ENCODE measurements at places on chromosomes 2 and 18.

DNA sequence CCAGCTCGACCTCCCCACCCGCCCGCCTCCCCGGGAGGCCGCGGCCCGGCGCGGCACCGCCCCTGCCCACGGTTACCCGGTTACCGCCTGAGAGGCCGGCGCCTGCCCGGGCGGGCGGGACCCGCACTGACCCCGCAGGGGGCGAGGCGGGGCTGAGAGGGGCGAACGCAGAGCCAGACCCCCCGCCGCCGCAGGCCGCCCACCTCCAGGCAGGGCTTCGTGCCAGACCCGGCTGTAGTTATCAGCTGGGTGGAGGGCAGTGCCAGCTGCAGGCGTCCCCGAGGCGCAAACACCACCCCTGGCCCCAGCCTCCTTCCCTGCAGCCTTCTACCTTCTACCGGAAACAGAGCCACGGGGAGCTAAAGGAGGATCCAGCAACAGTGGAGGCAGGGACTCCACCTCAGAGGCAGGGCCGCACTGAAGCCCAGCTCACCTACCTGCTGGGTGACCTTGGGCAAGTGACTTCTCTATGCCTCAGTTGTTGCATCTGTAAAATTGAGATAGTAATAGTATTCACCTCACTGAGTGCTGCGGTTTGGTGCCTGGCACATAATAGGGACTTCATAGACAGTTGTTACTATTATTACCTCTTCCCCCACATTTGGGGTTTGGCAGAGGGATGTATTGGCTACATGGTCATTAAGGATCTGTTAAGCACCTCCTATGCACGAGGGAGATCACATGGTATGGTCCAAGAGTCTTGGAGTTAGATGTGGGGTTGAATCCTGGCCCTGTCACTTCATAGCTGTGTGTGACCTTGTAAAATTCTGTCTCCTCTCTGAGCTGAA lies 231.6 kb upstream of the SMAD2 start:
- peak; percentile 47 for DNase-seq

DNA sequence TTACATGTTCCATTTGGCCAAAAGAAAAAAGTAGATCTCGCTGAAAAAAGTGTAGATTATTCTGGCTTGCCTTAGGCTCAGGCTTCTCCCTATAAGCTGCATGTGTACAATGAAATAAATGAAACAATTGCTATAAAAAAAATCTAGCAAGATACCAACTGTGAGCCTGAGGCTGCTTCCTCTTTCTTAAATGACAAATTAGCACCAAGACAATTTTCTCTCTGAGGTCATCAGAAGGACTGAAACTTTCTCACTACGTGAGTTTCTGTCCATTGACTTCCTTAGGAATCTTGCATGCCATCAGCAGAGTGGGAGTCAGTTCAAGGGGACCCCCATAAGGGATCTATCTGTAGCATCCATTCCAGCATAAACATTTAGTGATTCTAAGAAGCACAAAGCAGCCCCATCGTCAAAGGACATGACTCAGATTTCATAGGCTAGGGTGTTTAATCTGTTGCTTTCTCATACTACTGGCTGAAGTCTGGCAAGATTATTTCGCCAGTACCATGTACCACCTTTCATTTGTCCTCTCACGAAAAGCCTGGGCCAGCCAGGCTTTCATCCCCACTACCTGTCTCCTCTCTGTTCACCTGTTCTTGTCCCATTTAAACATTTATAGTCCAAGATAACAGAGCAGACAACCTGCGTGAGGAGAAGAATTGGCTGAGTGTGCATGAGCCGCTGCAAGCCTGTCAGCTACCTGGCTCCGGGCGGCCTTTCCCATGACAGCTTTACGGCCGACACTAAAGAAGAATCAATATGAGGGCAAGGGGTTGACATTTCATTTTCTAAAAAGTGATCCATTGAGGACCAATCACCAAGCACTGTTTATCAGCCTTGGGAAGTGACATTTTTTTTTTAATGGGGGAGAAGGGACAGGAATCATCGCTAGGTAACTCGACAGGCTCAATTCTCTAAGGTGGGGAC lies 120.0 kb downstream of the EPHA4 start:
- peak; percentile 67 for DNase-seq

- DNase-seq: no peak
Observed at GRCh38 chr2:235533198-235533597, 39.4 kb downstream of the AGAP1 start.

DNA sequence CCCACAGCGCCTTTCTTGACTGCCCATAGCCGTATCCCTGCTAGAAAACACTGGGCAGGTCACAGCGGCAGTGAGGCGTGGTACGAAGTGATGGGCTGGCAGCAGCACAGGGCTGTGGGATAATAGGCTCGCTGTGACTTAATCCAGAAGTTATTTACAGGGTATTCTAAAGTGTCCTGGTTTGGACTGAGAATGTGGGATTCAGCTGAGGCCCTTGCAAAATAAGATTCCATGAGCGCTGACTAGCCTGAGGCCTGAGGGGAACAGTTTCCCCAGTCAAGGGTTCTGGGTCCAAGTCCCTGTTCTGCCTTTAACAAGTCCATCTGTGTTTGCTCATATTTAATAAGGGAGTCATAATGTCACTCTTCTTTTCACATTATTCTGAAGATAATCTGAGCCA lies 34.6 kb downstream of the SETBP1 start:
- no peak for DNase-seq

GRCh38 chr2:223041527-223042109 lies 10.4 kb upstream of the KCNE4 start:
- DNase-seq: peak; percentile 81

DNA sequence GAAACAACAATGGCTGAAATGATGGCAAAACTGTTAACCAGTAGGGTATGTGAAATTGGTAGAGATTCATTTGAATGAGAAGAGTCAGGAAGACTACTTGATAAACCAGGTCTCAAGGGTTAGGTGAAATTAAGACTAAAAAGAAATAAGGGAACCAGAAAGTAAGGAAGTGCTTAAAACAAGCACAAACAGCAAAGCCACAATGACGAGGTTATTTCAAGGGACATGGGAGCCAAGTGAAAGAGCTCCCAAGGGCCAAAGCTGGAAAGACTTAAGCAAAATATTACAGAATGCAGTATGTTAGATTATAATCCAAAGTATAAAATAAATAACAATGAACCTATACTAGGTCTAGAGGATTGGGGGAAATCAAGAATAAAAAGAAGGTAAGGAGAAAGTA lies 19.3 kb upstream of the CD302 start:
- peak; percentile 76 for DNase-seq

DNA sequence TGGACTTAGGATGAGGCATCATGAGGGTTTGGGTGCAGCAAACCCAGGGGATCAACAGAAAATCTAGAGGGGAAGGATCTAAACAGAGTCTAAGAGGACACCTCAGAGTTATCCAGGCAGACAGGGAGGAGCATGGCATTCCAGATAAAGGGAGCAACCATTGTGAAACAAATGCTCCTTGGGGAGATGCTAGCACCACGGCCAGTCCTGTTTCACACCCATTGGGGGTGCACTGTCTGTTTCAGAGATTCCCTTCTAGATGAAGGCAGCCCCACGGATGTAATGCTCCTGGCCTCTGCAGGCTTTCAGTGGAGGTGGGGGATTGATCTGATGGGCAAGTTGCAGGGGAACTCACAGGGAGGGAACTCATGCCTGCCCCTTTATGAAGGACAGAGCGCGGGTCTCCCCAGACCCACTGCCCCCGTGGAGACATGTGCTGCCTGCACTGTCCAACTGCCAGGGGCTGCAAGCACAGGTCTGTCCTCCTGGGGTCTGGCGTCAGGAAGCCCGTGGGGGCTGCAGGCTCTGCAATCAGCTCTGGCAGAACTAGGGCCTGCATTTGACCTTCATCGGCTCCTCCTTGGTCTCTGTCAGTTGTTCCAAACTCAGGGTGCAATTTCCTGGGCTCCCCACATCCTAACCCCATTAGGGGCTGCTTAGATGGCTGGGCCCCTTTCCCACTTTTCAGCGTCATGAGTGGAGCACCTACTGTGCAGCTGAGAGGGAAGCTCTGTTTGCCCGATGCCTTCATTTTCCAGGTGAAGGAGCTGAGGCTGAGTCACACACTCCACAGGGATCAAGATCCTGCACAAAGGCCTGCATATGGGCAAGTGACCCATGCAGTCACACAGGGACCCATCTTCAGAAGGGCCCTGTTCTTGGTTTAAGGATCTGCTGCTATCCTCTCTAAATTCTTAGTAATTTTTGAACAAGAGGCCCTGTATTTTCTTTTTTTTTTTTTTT lies 163.4 kb downstream of the ARL4C start:
- DNase-seq: no peak

GRCh38 chr18:12003894-12004293 lies 22.6 kb downstream of the IMPA2 start:
- DNase-seq: no peak

DNA sequence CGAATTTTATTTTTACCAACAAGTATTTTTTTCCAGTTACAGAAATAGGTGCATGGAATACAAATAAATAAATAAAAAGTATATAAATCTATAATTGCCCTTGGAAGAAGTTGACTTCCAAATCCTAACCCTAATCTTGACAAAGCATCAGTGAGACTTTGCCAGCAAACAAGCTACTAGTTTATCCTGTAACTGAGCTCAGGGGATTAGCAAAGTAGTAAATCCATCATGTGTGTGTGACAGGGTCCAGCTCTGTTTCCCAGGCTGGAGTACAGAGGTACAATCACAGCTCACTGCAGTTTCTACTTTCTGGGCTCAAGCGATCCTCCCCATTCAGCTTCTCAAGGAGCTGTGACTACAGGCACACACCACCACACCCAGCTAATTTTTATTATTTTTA lies 948.0 kb upstream of the CNTNAP5 start:
- DNase-seq: no peak

DNA sequence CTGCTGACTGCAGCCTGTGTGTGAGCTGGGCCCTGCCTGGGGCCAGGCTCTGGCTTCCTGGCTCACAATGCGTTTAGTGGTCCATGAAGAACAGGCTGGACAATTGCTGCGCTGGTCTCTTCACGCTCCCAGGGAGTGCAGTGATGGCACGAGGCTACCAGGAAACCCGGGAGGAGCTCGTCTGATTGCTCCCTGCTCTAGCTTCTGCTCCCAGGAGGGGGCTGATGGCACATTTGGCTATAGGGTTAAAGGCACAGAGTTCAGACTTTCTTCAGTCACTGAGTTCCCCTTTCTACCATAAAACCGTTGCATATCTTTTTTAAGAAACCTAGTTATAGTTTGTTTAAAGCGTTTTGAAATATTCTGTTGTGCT lies 60.1 kb downstream of the KCNF1 start:
- DNase-seq: peak; percentile 4

- DNase-seq: no peak
Observed at GRCh38 chr2:158841850-158842249, 46.7 kb downstream of the DAPL1 start.

- no peak for DNase-seq
Observed at GRCh38 chr2:126686841-126687485, 31.0 kb downstream of the GYPC start.

DNA sequence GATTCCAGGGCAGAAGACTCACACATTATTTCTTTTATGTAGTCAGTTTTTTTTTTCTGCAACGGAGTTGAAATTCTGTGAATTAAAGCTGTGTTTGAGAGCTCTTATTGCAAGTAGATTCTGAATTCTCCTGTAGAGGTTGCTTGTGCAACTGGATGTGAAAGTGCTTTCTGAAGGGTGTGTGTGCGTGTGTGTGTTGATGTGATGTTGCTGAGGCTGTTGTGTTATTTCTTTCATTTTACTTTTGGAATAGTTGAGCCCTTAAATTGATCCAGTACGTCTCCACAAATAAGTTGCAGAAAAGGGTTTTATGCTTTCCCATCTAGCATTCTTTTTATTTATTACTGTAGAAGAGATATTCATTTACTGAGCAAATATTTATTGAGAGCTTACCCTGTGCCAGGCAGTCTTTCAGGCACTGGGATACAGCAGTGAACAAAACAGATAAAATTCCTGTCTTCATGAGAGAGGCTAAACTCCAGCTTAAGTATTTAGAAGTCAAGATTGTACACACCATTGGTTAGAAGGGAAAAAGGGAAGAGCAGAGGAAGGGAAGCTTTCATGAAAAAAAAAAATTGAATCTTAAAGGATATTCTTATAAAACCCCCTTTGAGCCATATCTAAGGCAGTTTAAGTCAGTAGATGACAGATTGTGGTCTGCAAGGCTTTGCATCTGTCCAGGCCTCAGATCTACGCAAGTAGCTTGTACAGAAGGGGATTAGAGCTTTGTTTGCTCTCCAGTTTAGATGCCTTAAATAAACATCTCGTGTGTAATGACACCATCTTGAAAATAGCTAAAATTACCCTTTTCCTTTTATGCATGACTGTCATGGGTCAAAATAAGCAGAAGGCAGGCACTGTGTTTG lies 58.2 kb downstream of the MYO1B start:
- DNase-seq: no peak

- peak; percentile 3 for DNase-seq
Observed at GRCh38 chr2:122960759-122961641, 1064.1 kb upstream of the CNTNAP5 start.

- DNase-seq: no peak
Observed at GRCh38 chr2:88483200-88483599, 30.7 kb upstream of the FOXI3 start.

- no peak for DNase-seq
Observed at GRCh38 chr2:20181761-20182160, 43.2 kb downstream of the SDC1 start.

DNA sequence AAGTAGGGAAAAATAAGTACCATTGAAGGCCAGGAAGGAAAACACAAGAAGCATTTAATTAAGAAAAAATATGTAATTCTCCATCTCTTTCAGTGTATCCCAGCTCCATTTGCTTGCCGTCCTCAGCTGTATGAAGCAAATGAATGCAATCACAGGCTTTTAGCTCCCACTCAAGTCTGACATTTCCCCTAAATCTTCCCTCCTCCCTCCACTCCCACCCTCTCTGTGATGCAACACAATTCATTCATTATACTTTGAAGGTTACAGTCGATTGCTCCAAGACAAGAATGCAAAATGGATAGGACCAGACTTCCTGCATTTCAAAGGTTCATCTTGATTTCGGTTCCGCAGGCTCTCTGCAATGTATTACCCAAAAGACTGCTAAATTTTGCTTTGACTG lies 172.7 kb upstream of the SERPINE2 start:
- DNase-seq: peak; percentile 10

GRCh38 chr2:226234187-226234586 lies 565.4 kb downstream of the IRS1 start:
- DNase-seq: peak; percentile 9

DNA sequence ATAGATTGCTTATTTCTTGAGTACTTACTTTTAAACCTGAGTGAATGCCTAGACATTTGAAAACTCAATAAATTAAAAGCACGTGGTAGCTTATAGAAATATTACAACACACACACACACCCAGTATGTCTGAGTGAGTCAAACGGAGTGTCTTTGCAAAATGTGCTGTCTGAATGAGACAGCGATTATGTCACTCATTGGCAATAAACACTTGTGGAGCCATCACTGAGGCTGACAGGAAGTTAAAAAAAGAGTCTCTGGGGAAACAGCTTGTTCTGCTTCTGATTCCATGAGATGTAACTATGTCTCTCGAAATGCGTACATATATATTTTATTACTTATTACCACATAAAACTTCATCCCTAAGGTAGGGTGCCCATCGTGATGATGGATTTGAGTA lies 22.3 kb upstream of the VPS4B start:
- DNase-seq: peak; percentile 15

DNA sequence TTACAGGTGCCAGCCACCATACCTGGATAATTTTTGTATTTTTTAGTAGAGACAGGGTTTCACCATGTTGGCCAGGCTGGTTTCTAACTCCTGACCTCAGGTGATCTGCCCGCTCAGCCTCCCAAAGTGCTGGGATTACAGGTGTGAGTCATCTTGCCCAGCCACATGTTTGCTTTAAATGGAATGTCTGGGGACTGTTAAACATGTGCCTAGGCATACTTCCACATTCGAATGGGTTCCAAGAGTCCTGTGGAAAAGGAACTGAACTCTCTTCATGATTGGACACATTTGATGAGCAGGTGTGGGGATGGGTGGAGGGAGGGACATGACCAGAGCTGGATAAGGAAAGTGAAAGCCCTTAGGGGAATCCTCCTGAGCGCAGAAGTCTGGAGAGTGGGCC lies 58.4 kb upstream of the GREB1L start:
- DNase-seq: peak; percentile 19
